Right forelimb (tissue), 1 donor: ENCODE measurements at places on chromosomes 13 and 19.

DNA sequence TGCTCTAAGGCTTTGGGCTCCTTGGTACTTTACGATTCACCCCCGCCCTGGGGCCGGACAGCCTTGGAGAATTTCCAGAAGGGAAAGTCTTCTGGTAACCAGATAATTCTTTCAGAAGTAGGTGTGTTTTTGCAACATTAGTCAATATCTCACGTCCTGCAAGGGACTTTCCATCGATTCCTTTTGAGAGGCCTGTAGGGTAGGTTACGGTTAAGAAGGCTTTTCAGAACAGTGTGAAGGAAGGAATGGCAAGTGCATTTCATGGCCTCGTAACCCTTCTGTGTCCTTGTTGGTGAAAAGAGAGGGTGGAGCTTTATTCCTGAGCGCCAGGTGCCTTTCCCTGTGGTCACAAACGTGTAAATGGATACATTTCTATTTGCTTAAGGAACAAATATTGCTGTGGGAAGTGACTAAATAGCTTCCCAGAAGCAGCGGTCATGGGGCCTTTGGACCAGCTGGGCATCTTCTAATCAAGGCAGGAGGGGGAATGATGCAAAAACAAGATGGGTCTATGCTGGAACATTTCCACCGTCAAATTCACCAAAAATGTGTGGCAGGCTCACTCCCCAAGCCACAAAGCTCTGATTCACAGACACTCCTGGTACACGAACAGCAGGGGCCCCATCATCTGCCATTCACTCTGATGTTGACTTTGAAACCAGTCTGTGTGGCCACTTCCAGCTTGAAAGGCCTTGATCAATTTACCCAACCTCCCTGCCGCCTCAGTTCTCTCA lies 99.2 kb downstream of the ANKRD10 start:
- DNase-seq, result no peak

DNA sequence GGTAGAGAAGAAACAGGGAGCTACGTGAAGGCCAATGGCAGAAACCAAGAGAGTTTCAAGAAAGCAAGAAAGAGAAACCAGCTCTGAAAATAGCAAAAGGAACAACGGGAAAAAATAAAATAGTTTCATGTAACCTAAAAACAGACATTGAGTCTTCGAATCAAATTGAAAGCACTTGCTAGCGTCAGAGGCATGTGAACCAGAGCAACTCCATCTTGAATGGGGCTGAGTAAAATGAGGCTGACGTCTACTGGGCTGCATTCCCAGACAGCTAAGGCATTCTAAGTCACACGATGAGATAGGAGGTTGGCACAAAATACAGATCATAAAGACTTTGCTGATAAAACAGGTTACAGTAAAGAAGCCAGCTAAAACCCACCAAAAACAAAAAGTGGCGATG lies 7.3 kb upstream of the PMIS2 start:
- no peak for DNase-seq

GRCh38 chr19:33488826-33489225 lies 32.8 kb downstream of the PEPD start:
- DNase-seq, result no peak

GRCh38 chr13:99690426-99691174 lies 189.3 kb downstream of the TM9SF2 start:
- DNase-seq, result no peak

DNA sequence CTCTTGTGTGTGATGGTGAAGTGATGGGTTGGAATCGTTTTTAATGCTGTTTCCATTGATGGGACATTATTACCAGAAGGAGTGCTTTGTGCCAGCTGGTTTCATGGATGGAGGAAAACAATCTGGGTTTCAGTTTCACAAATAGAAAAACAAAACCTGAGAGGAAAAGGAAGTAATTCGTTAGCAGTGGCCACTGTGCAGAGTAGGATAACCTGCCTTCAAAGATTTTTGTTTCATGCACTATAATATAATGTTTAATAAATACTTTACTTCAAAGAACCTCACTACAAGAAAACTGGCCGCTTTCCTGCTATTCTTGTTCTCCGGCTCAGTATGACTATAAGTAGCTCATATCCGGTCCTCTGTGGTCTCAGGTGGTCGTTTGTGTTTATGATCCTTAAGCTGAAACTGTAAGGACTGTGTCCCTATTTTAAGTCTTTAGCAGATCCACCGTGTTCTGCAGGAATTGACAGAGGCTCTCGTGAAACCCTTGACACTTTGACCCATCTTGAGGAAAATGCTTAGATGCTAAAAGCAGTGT lies 104.7 kb downstream of the GGACT start:
- DNase-seq, result no peak

- no peak for DNase-seq
Observed at GRCh38 chr13:39942552-39943273, 287.3 kb downstream of the COG6 start.

GRCh38 chr13:87042946-87043345 lies 628.2 kb upstream of the SLITRK5 start:
- DNase-seq, result no peak

DNA sequence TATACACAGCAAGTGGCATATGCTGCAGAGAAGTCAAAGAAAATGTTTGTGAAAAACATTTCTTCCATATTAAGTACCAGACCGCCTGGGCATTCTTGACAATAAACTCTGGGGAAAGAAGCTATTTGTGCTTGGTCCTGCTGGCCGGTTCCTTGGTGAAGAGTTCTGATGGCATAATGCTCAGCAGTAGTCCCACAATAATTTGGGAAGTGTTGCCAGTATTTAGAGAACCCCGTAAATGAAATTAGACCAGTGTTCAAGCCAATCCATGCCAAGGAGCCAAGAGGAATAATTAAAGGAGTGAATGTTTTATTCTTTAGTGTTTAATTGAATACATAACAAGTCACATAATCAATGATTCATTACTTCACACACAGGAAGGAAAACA lies 6.3 kb downstream of the KCTD12 start:
- no peak for DNase-seq

DNA sequence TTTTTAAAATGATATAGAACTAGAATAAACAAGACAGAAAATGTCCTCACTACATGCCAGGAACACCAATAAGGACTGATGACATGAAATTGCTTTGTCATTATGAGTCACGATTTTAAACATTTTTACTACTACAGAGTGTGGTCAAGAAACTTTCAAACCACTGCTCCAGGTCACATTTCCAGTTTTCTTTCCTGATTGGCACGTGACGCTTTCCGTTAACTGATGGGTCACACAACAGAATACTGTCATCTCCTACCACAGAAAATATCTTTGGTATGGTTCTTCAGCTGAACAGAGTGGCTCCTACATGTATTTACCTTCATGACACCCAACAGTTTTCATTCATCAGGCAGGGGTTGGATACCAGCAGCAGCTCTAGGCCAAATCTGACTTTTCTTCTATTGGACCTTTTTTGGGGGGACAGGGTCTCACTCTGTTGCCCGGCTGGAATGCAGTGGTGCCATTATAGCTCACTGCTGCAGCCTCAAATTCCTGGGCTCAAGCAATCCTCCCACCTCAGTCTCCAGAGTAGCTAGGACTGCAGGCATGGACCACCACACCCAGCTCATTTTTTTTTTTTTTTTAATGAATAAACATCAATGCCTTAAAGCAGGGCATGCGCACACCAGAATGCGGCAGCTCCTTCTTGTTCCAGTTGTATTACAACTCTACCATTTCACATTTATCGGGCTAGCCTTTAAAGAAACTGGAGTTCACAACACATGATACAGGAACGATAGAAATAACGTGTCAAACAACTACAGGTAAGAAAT lies 147.4 kb downstream of the RNF17 start:
- no peak for DNase-seq

GRCh38 chr13:65971541-65971940 lies 1258.6 kb downstream of the PCDH9 start:
- DNase-seq, result no peak

DNA sequence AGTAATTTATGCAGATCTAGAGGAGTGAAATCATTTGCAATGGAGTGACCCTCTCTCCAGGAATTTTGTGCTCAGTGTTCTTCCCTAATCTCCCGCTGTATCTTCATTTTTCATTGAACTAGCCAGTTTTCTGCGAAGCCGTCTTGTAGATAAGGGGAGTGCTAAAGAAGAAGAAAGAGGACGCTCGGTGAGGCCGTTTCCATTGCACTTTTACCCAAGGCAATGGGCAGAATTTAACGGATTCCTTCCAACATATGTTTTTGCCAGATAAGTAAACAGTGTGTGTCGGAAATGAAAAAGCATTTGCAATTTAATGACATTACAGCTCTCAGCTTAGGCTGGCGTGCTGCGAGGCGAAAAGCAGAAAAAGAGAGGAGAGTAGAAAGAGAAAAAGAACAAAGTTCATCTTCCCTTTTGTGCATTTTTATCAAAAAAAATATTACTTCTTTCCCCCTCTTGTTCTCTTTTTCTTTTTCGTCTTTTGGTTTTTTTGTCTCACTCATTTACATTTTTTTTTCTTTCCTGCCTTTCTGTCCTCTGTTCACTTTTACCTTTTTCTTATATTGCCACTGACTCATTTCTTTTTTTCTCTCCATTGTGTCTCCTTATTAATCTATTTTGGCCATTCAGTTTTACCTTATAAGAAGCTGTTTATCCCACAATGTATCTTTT lies 49.9 kb downstream of the SOX21 start:
- no peak for DNase-seq

DNA sequence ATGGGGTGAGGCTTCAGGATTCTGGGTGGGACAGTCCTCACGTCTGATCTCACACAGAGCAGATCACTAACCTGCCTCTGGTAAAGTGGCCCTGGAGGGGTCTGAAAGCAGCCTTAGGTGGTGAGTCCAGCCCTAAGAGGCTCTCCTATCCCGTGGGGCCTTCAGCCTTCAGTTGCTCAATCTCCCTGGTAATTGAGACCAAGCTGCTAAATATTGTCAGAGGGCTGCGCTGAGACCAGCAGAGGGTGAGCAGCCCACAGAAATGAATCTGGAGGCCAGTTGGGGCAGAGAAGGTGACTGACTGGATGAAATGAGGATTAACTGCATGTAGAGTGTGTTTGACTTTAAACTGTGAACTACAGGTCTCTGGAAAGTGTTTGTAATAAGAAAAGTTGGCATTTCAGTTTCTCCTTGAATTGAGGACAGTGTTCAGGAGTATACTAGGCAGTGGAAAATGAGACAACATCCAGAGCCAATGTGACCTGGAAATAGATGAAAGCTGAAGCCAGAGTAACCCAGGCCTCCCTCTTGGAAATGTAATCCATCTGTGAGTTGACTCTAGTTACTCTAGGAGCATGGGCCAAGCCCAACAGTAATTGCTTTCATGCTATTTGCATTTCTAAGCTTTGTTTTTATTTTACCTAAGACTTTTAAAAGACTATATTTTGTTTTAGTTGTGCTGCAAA lies 14.3 kb upstream of the HSPH1 start:
- DNase-seq, result no peak

DNA sequence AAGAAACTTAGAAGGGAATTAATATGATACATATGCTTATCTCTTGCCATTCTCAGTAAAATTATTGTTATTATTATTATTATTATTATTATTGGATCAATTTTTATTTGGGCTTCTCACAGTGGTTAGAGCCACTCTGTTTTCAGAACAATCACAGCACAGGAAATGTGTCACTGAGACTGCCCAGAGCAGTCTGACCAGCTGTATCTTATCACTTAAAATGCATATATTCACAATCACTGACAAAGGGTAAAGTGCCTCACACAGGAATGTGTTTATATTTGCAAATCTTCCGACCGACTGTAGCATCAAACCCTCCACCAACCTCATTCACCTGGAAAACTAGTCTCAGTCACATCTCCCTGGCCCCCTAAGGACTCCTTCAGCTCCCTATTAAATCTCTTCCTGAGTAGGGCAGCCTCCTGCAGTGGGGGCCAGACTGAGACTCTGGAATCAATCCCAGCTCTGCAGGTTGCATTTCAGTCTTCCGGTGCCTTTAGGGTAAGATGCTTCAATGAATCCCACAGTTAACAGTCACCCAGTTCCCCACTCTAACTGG lies 738.3 kb upstream of the SLITRK5 start:
- no peak for DNase-seq

GRCh38 chr13:65112531-65112941 lies 2117.6 kb downstream of the PCDH9 start:
- DNase-seq, result no peak

DNA sequence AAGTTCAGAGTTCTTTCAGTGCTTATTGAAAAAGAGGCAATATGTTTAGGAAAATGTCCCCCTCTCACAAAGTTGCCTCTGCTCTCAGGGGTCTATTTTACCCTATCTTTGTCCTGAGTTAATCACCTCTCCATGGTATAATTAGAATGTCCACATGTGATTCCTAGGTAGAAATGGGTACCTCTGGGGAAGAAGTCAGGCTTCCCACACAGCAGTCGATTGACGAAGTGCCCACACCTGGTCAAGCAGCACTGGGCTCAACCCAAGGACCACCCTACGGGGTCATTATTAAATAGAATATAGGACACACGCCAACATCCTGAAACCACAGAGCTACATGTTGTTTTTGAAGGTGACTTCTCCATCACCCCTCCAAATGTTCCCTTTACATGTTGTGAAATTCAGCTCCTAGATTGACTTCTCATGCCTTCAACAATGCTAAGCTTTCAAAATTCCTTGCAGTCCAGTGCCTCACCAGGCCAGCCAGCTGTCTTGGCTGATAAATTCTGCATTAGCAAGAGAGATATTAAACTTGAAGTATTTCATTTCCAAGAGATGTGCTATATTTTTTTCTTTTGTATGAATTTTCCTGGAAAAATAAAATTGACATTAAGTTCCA lies 43.6 kb upstream of the FAM124A start:
- DNase-seq, result no peak

DNA sequence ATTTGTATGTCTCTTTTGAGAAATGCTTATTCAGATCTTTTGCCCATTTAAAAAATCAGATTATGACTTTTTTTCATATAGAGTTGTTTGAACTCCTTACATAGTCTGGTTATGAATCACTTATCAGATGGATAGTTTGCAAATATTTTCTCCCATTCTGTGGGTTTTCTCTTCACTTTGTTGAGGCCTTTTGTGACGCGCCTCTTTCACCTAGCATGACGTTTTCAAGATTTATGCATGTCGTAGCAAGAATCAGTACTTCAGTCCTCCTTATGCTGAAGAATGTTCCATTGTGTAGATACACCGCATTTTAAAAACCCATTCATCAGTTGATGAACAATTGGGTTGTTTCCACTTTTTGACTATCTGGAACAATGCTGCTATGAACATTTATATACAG lies 13.4 kb downstream of the PABPC3 start:
- no peak for DNase-seq

DNA sequence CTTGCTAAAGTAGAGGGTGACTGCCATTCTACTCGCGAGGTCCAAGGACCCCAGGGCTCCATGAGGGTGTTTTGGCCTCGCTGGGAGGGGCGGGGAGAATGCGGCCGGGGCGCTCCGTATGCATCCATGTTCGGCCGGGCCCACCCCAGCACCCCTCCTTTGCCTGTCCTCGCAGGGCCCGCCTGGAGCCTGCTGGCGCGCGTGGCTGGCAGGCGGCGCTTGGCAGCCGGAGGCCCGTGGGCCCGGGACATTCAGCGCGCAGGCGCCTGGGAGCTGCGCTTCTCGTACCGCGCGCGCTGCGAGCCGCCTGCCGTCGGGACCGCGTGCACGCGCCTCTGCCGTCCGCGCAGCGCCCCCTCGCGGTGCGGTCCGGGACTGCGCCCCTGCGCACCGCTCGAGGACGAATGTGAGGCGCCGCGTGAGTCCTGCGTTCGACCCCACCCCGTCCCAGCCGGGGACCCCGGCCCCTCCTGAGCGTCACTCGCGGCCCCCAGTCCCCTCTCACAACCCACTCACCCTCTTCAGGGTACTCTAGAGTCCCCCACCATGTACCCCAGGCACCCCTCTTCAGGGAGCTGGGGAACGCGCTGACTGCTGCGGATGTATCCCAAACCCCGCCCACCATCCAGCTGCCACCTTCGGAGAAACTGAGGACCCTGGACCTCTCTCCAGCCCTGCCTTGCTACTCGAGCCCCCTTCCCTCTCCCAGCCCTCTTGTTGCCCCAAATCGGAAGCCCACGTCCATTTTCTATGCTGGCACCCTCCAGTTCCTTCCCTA lies 4.1 kb downstream of the DLL3 start:
- peak; percentile 70 for DNase-seq
